Fibroblast of skin of abdomen (primary cell): ENCODE measurements at places on chromosomes 11 and 22.

DNA sequence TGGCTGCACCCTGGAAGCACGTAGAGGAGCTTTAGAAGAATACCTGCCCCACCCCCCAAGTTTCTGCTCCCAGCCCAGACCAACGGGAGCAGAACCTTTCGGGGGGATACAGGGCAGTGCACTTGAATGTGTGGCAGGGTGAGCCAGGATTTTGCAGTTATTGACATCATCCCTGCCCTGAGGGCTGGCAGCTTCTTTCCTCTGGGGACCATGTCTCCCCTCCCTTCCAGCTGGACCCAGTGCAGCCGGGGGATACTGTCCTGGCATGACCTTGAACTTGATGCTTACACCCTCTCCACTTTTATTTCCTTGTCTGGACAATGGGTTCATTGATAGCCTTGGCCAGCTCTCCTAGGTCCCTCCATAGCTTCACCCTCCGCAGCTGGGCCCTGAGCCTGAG lies 4.1 kb upstream of the CABP7 start:
- DNase-seq: no peak

DNA sequence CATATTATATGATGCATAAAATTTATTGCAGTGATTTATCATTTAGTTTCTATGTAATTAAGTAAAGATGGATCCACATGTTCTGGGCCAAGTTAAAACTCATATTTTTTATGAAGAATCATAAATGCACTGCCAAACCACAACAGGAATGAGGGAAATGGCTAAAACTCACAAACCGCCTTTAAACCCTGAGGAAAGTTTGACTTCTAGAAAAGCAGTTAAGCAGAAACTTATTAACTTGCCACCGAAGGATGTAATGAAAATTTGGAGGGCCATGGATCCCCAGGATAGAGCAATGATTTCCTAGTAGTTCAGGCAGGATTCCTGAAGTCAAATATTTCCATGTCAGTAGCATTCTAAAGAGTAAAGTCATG lies 218.3 kb upstream of the CTSC start:
- peak; percentile 90 for DNase-seq

- DNase-seq: no peak
These were observed 68.5 kb upstream of the PPARA start for GRCh38 chr22:46081831-46082210.

DNA sequence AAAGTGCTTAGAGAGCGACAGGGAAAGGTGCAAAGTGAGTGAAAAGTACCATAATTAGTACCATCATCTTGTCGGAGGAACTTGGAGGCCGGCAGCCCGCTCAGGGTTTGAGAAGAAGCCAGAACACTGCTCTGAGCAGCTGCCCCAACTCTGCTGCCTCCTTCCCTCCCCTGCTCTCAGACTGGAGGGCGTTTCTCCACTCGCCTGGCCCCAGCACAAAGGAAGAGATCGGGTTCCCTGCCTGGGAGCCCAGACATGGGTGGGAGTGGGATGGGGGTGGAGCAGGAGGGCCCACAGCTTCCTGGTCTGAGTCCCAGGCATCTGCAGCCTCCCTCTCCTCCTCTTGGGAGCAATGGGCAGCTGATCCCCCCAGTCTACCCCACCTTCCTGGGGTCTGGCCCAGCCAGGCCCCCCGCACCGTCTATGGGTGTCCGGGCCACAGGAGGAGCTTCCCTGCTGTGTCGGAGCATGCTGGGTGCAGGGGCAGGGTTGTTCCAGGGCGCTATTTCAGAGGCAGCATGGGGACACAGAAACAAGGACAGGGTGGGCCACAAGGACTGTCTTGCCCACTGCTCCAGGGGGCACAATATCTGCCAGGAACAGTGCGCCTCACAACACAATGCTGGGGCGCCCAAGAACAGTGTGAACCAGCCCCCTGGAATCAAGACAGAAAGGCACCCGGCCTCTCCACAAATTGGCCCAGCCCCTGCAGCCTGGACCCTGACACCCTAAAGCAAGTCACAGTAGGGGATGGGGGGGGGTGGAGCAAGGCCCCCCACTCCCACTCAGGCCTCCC lies 4.8 kb downstream of the LIF start:
- DNase-seq: no peak

DNA sequence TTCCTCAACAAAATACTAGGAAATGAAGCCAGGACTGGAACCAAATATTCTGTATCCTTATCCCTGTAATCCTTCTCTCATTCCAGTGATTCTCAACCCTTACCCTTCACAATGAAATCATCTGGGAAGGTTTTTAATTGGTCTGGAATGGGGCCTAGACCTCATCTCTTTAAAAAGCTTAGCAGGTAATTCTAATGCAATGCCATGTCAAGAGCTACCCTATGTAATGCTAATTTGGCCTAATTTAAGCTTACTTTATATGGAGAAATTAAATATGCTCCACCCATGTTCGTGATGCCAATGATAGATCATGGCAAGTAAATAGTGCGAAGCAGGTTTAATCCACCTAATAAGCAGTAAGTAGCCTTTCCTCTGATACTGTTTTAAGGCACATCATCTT lies 101.7 kb downstream of the SGSM3 start:
- no peak for DNase-seq

DNA sequence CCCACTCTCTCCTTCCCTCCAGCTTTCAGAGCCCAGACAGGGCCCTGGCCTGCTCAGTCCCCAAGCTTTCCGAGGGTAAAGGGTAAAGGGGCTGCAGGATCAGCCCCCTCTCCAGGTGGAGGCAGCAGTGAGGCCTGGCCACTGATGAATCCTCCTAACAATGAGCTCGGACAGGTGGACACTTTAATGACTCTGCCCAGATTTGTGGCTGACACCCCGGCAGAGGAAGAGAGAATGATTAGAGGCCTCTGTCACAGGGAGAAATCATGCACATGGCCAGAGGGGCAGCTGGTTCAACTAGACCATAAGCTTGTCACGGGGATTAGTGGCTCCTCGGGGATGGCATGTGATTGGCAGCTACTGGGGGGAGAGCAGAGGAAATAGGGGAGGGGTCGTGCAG lies 587.5 kb upstream of the B3GAT1 start:
- no peak for DNase-seq
